Heart right ventricle (tissue), 16 donors: ENCODE measurements at places on chromosomes 5 and 9. TPM values are rescaled to one million over a fixed set of nuclear protein-coding genes. Genes with fewer than 3 reads are reported as not detected.

Gene NR4A3
- total RNA-seq = 9.5 TPM

Gene GDA
- 0.39 TPM for total RNA-seq

Gene PCDHGC5
- total RNA-seq = 2.7 TPM

Gene SOWAHA
- 0.13 TPM for total RNA-seq

Gene FOXD4L3
- total RNA-seq = not detected

Gene MED22
- total RNA-seq = 18.6 TPM

Gene CORO2A
- 0.90 TPM for total RNA-seq

Gene ABCA2
- 26.0 TPM for total RNA-seq

Gene PCDHA5
- total RNA-seq = 0.11 TPM

Gene HSPB3
- total RNA-seq = 310 TPM

Gene CSF1R
- 24.0 TPM for total RNA-seq

Gene AUH
- total RNA-seq = 50.0 TPM

Gene PCDHGB3
- 8.0 TPM for total RNA-seq

Gene OR1Q1
- not detected for total RNA-seq

Gene GLE1
- 18.9 TPM for total RNA-seq

Gene SPARC
- 892 TPM for total RNA-seq

Gene CER1
- total RNA-seq = not detected

Gene CMYA5
- total RNA-seq = 840 TPM

Gene SLC45A2
- total RNA-seq = 0.09 TPM

Gene SH3GL2
- 3.1 TPM for total RNA-seq

Gene OR1J4
- total RNA-seq = not detected

Gene RETREG1
- 177 TPM for total RNA-seq

Gene DDX4
- total RNA-seq = not detected

Gene CATSPER3
- total RNA-seq = 0.48 TPM

Gene PHF24
- total RNA-seq = 0.42 TPM

Gene QRFP
- total RNA-seq = not detected

Gene SPINK4
- total RNA-seq = not detected

Gene FOXD4L5
- not detected for total RNA-seq

Gene S100Z
- not detected for total RNA-seq

Gene DHX29
- 20.4 TPM for total RNA-seq

Gene F2R
- total RNA-seq = 7.1 TPM

Gene ZNF622
- total RNA-seq = 50.7 TPM

Gene GDNF
- 0.21 TPM for total RNA-seq

Gene ARL10
- 3.6 TPM for total RNA-seq

Gene ENTPD2
- 2.5 TPM for total RNA-seq

Gene C9orf72
- total RNA-seq = 13.8 TPM

Gene HACD4
- 1.4 TPM for total RNA-seq

Gene IRX1
- total RNA-seq = 2.7 TPM
